Esophagus squamous epithelium (tissue), 5 donors: ENCODE measurements at places on chromosomes 6 and 20. TPM values are rescaled to one million over a fixed set of nuclear protein-coding genes. Genes with fewer than 3 reads are reported as not detected.
A peak's percentile ranks its signal among the peaks of the same experiment; 100 is the strongest.

DNA sequence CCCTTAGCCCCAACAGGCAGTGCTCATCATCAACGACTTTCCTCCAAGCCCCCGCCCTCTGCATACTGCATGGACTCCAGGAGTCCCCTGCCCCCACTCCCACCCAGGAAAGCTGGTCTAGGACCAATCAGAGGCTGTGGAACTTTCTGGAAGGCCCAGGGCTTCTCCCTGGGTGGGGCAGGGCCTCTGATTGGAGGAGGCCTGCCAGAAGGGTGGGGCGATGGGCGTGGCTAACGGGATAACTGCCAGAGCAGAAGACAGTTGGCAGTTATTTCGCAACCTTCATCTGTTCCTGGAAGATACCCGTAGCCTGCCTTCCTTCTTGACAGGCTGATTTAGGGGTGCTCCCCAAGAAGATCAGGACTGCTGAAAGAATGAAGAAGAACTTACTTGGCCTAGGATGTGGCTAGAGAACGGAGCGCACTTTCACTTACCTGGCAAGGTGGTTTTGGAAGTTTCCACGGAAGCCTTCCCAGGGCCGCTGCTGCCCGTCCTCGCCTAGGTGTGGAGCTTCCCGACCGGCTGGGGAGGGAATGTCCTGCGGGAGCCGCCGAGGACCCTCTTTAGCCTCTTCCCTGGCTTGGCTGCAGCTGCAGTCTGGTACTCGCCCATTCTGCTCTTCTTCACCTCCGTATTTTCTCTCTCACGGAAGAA lies 209.0 kb downstream of the LRFN2 start:
- DNase-seq, result no peak
- H3K27me3 ChIP-seq, result no peaks in the 10 kb centered on the region
- no peak overlapping the region for H3K4me3 ChIP-seq
- no peaks in the 10 kb centered on the region for H3K36me3 ChIP-seq
- no peak overlapping the region for H3K27ac ChIP-seq

DNA sequence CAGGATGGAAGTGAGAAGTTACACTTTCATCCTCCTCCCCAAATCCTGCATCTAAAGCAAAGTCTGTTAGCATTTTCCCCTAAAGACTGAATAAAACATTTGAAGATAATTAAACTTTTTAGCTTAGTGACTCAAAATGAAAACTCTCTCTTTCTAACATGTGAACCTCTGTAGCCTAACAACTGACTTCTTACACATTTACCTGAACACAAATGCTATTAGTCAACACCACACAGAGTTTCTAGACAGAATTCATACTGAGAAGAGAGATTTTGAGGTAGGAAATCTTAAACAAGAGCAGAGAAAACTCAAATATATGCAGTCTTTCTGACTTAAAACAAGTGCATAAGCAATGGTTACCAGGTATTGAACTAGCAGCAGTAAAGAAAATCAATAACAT lies 149.9 kb upstream of the SMLR1 start:
- no peak overlapping the region for H3K4me3 ChIP-seq
- H3K36me3 ChIP-seq, result no peaks in the 10 kb centered on the region
- no peak for DNase-seq
- H3K27ac ChIP-seq, result no peak overlapping the region
- no peaks in the 10 kb centered on the region for H3K27me3 ChIP-seq

DNA sequence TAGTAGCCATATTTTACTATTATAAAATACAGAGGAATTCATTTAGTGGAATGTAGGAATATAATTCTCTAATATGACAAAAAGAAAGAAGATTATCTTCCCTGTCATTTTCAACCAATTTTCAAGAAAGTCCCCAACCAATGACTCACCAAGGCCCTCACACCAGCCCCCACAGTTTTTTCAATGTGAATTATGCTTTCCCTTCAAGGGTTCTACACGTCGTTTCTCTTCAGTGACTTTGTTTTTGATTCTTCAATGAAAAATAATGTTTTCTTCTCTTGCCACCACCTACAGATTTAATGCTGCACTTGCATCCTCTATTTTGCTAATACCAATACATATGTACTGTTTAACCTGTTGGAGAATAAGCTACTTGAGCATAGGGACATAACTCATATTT lies 841.3 kb downstream of the PHF3 start:
- no peak overlapping the region for H3K27ac ChIP-seq
- no peaks in the 10 kb centered on the region for H3K36me3 ChIP-seq
- H3K4me1 ChIP-seq, result no peaks in the 10 kb centered on the region
- H3K27me3 ChIP-seq, result no peaks in the 10 kb centered on the region
- no peak overlapping the region for H3K4me3 ChIP-seq

- no peak for DNase-seq
- H3K4me1 ChIP-seq, result peaks cover 16% of the 10 kb centered on the region
- H3K27me3 ChIP-seq, result no peaks in the 10 kb centered on the region
- peak overlapping the region; percentile 85 for H3K27ac ChIP-seq
- H3K4me3 ChIP-seq, result no peak overlapping the region
Observed at GRCh38 chr20:50837532-50838321, 42.9 kb downstream of the BCAS4 start.

DNA sequence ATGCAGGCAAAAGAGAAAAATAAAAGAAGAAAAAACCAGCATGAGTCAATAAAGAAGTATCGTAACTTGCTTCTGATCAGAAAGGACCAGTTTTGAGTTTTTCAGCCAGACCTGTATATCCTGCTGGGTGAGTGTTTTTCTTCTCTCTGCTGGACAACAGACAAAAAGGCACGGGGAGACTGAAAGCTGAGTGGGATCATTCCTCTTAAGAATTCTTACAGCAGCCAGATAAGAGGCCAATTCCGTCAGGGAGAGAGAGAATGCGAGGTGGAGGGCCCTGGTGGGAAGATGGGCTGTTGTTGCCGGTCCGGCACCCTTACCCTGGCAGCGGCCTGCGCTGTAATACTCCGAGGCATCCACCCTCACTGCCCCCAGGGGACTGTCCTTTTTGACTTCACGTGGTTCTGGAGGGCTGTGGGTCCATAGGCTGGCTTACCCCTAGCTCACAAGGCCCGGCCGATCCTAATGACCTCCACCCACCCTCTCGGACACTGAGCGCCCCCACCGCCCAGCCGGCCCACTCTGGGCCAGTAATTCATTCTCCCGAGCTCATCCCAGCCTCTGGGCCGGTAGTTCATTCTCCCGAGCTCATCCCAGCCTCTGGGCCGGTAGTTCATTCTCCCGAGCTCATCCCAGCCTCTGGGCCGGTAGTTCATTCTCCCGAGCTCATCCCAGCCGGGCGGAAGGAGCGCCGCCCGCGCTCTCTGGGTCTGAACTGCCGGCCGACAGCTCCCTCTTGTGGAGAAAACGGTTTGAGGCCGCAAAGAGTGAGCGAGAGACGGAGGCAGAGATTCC lies 118.3 kb upstream of the SIRPA start:
- peak overlapping the region; percentile 68 for H3K4me3 ChIP-seq
- DNase-seq, result peak; percentile 41
- H3K27ac ChIP-seq, result peak overlapping the region; percentile 71
- H3K4me1 ChIP-seq, result peaks cover 13% of the 10 kb centered on the region

- no peak overlapping the region for H3K27ac ChIP-seq
- H3K36me3 ChIP-seq, result peaks cover 9% of the 10 kb centered on the region
- H3K4me3 ChIP-seq, result no peak overlapping the region
Observed at GRCh38 chr6:41682056-41682477, 43.8 kb downstream of the MDFI start.

- H3K4me1 ChIP-seq, result peaks cover 14% of the 10 kb centered on the region
- no peak for DNase-seq
- no peaks in the 10 kb centered on the region for H3K36me3 ChIP-seq
- peak overlapping the region; percentile 79 for H3K27ac ChIP-seq
- H3K4me3 ChIP-seq, result no peak overlapping the region
- no peaks in the 10 kb centered on the region for H3K27me3 ChIP-seq
Observed at GRCh38 chr6:134495890-134496248, 178.0 kb upstream of the SGK1 start.

DNA sequence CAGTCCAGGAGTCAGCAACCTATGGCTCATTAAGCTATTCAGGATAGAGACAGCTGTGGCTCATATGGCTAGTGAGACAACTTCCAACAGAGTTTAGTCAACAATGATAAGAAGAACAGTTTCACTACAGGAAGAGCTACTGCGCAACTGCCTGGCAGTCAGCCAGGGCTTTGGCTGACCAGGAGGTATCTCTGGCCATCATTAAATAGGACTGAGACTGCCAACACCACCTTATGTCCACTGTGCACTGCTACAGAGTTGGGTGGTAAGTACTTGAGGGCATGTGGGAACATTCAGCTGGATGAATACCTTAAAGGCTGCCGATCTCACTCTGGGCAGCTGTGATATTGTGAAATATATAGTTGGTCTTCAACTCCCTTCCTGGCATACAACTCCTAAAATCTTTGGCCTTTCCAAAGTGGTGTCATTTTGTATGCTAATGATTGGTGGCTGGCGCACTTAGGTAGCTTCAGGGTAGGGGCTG lies 52.2 kb upstream of the FAM83C start:
- DNase-seq, result no peak
- peaks cover 71% of the 10 kb centered on the region for H3K36me3 ChIP-seq
- no peak overlapping the region for H3K4me3 ChIP-seq
- H3K27ac ChIP-seq, result no peak overlapping the region
- H3K4me1 ChIP-seq, result no peaks in the 10 kb centered on the region

DNA sequence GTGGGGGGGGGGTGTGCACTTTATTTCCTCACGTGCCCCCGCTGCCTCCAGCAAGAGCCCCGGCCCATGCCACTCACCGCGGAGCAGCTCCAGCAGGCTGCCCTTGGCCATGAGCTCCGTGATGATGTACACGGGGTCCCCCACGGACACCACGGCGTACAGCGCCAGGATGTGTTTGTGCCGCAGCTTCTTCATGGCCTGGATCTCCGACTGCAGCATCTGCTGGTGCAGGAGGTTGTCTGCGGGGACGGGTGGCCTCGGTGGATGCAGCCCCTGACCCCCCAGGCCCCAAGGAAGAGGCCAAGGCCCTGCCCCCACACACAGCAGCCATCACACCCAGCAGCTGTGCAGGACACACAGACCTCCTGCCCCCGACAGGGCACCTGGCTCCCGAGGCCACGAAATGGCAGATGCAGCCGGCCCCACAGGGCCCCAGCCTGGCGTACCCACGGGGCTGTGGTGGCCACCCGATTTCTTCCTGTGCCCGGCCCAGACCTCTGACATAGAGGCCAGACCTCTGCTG lies 4.7 kb downstream of the PTK6 start:
- H3K4me3 ChIP-seq, result no peak overlapping the region
- H3K4me1 ChIP-seq, result peaks cover 21% of the 10 kb centered on the region
- H3K27me3 ChIP-seq, result no peaks in the 10 kb centered on the region
- no peak overlapping the region for H3K27ac ChIP-seq
- peaks cover 27% of the 10 kb centered on the region for H3K36me3 ChIP-seq

DNA sequence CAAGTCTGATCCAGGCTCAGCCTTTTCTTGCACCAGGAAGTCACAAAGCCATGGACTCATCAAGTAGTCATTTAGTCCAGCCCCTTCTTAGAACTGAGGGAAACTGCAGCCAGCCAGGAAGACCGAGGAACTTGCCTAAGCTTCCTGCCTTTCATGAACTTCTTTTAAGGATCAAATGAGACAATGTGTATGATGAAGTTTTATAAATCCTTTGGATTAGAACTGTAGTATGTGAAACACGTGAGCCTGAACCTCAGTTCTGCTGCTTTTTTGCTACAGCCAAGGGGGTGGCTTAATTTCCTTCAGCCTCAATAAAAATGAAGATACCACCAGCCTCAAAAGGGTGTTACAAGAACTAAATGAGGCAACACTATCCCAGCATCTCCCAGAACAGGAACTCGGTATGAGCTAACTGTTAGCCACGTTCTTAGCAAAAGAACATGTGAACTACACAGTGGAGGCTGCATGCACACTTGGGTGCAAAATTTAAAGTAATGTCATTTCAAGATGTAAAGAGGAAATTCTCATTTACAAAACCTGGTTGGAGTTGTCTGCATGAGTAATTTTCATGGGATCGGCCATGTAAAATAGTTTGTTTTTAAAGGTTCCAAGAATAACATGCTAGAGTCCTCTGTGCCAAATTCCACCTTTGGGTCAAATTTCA lies 76.0 kb upstream of the TBC1D7 start:
- peaks cover 16% of the 10 kb centered on the region for H3K4me1 ChIP-seq
- H3K27ac ChIP-seq, result peak overlapping the region; percentile 81
- H3K27me3 ChIP-seq, result no peaks in the 10 kb centered on the region
- no peaks in the 10 kb centered on the region for H3K36me3 ChIP-seq

GRCh38 chr6:160015778-160016684 lies 47.1 kb downstream of the IGF2R start:
- H3K27me3 ChIP-seq, result no peaks in the 10 kb centered on the region
- H3K4me1 ChIP-seq, result peaks cover 2% of the 10 kb centered on the region
- DNase-seq, result no peak
- H3K27ac ChIP-seq, result no peak overlapping the region
- no peak overlapping the region for H3K4me3 ChIP-seq
- H3K36me3 ChIP-seq, result peaks cover 45% of the 10 kb centered on the region

GRCh38 chr6:147078602-147079001 lies 125.6 kb upstream of the STXBP5 start:
- H3K27ac ChIP-seq, result no peak overlapping the region

The FGD2 gene
- 4.4 TPM for total RNA-seq

The SLC16A10 gene
- 1.2 TPM for total RNA-seq

The KHDRBS2 gene
- total RNA-seq, result not detected

The RAD21L1 gene
- not detected for total RNA-seq

The TMC2 gene
- total RNA-seq, result 0.19 TPM

The FKBP5 gene
- total RNA-seq, result 107 TPM

The KCNS1 gene
- total RNA-seq, result not detected

The CNKSR3 gene
- 10.2 TPM for total RNA-seq
